T-helper 1 cell (primary cell): ENCODE measurements at places on chromosomes 13 and 19.
A peak's percentile ranks its signal among the peaks of the same experiment; 100 is the strongest.

GRCh38 chr13:82477436-82477835 is 1404.8 kb downstream of the SLITRK1 start:
- DNase-seq, result no peak

DNA sequence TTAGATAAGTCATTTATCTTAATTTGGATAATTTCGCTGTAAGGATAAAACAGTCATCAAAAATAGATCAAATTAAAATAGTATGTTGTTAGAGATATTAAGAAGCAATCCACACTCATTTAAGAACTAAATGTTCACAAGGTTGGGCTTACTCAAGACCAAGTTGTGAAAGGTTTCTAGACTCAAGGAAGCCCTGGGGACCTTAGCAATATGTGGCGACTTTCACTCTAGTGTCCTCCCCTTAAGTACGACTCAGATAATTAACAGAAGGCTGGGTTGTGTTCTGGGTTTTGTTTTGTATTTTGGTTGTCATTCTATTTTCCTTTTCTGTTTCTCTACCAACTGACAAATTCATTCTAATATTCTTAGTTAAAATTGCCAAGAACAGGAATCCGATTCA is 1008.0 kb downstream of the PCDH9 start:
- no peak for DNase-seq

- no peak for DNase-seq
Observed at GRCh38 chr19:12000152-12000981, 35.1 kb downstream of the ZNF433 start.

- DNase-seq, result no peak
Observed at GRCh38 chr19:54451997-54452396, 3.0 kb downstream of the LENG8 start.

DNA sequence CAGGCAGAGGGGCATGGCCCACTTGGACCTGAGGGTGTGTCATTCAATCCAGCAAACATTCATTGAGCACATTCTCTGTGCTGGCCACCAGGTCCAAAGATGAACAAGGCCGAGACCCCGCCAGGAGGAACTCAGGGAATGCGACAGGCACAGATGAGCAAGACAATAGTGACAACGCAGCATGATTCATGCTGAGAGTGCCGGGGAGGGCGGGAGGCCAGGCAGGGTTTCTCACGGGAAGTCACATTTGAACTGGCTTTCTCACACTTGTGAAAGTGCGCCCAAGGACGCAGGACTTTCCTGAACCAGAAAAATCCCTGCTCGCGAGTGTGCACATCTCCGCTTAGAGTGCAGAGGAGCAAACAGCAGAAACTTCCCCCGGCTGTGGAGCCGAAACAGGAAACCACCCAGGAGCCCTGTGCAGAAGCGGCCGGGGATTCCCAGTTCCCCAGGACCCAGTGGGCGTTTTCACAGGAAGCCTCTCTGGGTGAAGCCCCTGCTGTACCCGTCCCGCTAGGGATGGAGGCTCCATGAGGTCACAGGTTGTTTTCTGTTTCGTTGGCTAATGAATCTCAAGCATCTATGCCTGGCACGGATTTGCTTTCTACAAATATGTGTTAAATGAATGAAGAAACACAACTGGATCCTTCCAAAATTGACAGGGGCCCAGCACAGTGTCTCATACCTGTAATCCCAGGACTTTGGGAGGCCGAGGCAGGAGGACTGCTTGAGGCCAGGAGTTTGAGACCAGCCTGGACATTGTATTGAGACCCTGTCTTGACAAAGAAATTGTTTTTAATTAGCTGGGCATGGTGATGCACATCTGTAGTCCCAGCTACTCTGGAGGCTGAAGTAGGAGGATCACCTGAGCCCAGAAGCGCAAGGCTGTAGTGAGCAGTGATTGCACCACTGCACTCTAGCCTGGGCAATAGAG is 68.4 kb upstream of the TM9SF2 start:
- peak; percentile 80 for DNase-seq

DNA sequence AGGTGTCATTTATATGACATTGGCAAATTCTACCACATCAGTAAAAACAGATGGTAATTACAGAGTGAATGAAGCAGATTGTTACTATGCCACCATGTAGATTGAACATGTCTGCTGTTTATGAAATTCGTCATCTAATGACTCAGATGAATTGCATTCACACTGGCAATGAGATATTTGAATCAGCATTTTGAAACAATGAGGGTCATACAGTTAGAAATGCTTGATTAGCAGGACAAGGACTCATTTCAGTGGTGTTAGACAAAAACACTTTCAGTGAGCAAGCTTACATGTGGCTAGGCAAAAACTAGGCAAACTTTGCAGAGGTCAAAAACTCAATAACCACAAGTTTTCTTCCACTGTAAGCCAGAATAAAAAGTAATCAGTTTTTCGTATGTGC is 1165.0 kb downstream of the SLITRK1 start:
- DNase-seq, result no peak

DNA sequence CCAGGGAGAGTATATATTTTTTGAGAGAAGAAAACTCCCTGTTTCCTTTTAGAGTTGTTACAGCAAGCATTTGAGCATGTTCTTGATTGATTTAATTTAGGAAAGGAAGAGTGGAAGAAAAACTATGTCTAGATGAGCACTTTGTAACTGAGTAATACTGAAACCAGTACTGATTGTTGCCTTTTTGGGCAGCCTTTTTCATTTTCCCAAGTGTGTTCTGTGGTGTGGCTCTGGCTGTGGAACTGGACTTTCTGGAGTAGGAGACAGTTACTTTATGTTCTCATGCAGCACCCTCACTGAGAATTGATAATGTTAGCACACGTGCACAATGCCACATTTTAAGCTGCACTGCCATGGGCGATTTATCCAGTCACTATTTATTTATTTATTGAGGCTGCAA is 211.5 kb downstream of the LMO7 start:
- no peak for DNase-seq

- no peak for DNase-seq
Observed at GRCh38 chr13:72716776-72717175, 10.7 kb downstream of the MZT1 start.

DNA sequence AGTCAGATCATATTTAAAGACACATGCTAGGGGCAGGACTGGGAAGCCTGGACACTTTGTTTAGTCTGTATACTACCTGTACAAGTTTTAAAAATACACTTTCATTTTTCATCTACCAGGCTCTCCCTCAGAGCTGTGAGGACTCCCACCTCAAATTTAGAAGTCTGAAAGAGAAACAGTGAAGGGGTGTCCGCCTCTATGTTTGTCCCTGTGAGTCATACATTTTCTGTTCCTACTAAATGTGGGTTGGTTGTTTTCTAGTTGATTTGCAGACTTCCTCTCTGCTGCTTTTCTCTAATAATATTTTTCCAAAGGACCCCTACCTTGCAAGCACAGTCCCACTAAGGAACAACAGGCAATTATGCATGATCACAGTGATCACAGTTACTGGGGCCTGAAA is 110.5 kb downstream of the ENOX1 start:
- DNase-seq, result no peak

DNA sequence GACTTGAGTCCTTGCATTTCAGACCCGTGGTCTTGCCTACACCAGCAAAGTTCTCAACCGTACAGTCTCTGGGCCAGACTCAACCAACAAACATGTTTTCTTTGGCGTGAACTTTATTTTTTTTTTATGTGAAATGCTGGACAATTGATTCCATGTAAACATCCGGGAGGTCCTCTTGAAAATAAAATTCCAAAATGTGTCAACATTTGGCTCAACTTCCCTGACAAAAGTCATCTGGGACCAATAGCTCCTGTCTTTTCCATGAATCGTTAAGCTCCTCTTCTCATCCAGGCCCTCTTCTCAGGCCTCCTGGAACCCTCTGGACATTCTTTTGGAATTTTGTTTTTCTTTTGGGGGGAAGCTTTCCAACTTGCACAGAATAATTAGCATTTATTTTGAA is 2.7 kb downstream of the ALDH16A1 start:
- DNase-seq, result no peak

DNA sequence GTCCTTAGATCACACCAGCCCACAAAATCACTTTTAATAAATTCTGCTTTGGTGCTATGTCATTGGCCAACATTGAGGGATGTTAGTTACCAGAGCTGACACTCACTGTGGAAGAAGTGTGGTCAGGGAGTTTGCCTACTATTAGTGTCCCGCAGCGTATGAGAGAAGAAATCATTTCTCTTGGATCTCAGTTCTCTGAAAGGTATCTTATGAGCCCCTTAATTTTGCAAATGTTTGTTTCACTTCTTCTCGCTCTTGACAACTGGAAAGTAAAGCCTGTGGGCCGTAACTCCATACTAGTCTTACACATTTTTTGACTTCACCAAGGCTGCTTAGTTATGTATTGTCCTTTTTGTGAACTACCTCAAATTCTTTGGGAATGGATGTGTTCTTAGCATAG is 80.9 kb downstream of the FLT1 start:
- DNase-seq, result no peak

- DNase-seq, result no peak
Observed at GRCh38 chr13:60514891-60515290, 117.9 kb downstream of the TDRD3 start.

GRCh38 chr19:16216744-16217670 is 19.3 kb downstream of the AP1M1 start:
- no peak for DNase-seq

DNA sequence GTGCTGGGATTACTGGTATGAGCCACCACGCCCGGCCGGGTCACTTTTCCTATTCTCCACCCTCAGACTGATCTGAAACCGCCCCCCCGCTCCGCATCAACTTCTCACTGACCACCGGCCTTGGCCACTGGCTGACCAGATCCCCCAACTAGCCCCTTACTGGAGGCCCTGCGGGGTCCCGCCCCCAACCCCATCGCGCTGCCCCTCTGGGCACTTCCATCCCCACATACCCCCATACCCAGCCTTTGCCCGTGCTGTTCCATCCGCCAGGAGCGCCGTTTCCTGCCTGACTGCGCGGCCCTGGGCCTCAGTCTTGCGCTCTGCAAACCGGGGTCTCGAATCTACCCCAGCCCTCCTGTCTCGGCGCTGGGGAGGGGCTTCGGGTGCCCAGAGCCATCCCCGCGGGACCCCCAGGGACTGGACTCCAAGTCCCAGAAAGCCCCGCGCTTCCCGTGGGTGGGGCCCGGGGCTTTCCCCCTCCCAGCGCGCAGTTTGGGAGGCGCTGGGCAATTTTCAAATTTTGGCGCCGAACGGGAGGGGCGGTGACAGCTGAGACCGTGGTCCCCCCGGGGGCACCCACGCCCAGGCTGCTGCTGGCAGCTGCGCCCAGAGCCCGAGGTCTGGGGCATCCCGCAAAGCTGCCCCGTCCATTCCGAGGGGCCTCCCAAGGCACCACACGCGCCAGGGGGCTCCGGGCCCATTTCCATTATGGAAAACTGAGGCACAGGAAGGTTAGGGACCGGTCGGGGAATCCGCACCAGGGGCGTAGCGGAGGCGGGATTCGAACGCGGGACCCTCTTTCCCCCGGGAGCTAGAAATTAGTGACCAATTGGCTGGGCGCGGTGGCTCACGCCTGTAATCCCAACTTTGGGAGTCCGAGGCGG is 5.2 kb upstream of the LMNB2 start:
- peak; percentile 36 for DNase-seq

- no peak for DNase-seq
Observed at GRCh38 chr19:12295191-12295590, 508 bp upstream of the ZNF44 start.

DNA sequence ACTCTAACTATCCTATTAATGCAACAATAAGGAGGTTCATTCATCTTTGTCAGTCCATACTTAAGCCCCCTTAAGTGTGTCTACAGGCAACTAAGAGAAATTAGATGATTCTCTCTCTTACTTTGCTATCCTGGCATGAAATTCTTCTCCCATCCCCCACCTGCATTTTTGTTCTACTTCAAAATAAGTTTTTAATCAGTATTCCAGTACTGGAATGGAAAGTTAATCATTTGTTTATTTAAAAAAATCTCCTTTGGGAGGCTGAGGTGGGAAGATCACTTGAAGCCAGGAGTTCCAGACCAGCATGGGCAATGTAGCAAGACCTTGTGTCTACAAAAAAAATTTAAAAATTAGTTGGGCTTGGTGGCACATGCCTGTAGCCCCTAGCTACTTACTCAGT is 222.1 kb downstream of the MZT1 start:
- DNase-seq, result no peak

- no peak for DNase-seq
Observed at GRCh38 chr19:49835562-49835961, 15.4 kb upstream of the PTOV1 start.

DNA sequence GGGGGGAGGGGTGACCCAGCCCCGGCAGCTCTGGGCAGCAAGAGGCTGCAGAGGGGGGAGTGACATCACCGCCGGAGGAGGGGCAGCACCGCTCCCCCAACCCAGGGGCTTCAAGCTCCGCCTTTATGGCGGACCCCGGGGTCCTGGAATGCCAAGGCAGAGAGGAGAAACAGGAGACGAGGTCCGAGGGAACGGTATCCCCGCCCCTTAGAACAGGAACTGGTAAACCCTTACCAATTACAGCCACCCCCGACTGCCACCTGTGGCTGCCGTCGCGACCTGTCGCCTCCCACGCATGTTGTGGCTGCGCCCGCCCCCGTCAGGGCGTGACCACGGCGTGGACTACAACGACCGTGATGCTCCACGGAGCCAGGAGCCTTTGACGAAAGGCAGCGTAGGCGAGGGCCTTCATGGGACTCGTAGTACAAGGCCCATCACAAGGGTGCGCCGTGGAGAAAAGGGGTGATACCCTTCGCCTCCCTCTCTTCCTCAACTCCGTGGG is 4.1 kb upstream of the KCNC3 start:
- peak; percentile 72 for DNase-seq

GRCh38 chr19:12574036-12574435 is 22.8 kb upstream of the ZNF564 start:
- no peak for DNase-seq

DNA sequence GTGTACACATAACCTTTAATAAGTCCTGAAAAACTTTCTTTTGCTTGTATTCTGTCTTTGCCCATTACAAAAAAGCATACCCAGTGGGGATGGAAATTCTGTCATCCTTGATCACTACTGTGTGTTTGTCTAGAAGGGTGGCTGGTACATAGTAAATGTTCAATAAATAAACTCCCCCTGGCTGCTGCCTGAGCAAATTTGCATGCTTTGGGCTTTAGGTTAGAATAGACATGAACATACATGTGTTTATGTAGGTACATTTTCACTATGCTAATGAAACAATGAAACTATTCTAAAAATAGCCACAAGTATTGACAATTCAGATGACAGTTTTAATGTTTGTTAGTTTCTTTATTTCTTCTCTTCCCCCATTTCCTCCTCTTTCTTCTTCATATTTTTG is 36.1 kb downstream of the TNFSF13B start:
- DNase-seq, result no peak

DNA sequence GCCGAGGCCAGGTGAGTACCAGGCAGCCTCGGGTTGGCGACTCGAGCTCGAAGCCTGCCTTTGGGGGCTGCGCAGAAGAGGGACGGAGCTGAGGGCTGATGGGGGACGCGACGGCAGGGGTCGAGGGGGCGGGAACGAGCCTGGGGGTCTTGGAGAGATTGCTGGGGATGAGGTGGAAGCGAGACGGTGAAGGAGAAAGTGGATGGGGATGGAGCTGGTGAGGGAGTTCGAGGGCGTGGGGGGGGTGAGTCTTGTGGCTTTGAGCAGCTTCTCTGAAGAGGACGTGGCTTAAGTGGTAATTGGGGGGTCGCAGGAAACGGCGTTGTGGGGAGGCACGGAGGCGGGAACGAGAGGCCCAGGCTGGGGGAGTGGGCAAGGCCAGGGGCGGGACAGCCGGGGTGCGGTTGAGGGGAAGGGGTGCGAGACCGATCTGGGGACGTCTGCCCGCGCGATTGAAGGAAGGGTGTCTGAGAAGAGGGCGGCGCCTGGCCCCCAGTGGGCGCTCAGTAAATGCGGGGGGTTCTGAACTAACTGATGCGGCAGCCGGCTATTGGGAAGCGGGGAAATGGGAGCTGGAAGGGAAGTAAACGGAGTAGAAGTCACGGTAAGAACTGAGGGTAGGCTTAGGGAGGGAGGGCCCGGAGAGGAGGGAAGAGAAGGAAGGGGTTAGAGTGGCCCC is 426 bp downstream of the MYO9B start:
- DNase-seq, result peak; percentile 30
